Epithelial cell of alveolus of lung (primary cell): ENCODE measurements at places on chromosomes 7 and 10. TPM values are rescaled to one million over a fixed set of nuclear protein-coding genes. Genes with fewer than 3 reads are reported as not detected.

Gene OR6V1
- not detected in 2 replicates for total RNA-seq

Gene CHRM2
- 10.7 and 11.4 TPM in 2 replicates for total RNA-seq

Gene NUTM2A
- 1.0 and 1.9 TPM in 2 replicates for total RNA-seq

Gene LSM8
- total RNA-seq = 30.3 and 35.0 TPM in 2 replicates

Gene AKR1C8
- total RNA-seq = not detected in 2 replicates

Gene SPDYE5
- not detected in 2 replicates for total RNA-seq

Gene DIP2C
- total RNA-seq = 8.7 and 9.3 TPM in 2 replicates

Gene CYP26C1
- total RNA-seq = 0.13 TPM in 1 of 2 replicates, not detected in the other

Gene THSD7A
- 0.26 and 0.48 TPM in 2 replicates for total RNA-seq

Gene ENTPD1
- 0.52 and 5.2 TPM in 2 replicates for total RNA-seq

Gene NPTX2
- 0.96 and 1.3 TPM in 2 replicates for total RNA-seq

Gene RHEB
- 65.6 and 71.6 TPM in 2 replicates for total RNA-seq

Gene CDK14
- total RNA-seq = 26.3 and 26.9 TPM in 2 replicates

Gene PRXL2A
- 26.3 and 36.1 TPM in 2 replicates for total RNA-seq
